ENCODE measurements at places on chromosomes 5 and 9. TPM values are rescaled to one million over a fixed set of nuclear protein-coding genes. Genes with fewer than 3 reads are reported as not detected.

Gene PCDHA6
- total RNA-seq = not detected

Gene AIF1L
- 0.31 TPM for total RNA-seq

Gene MEIKIN
- not detected for total RNA-seq

Gene SLC46A2
- not detected for total RNA-seq

Gene SLC31A1
- 10.2 TPM for total RNA-seq

Gene TAF11L7
- total RNA-seq = not detected

Gene SPINK7
- not detected for total RNA-seq

Gene LCN15
- not detected for total RNA-seq

Gene FBXW2
- total RNA-seq = 90.0 TPM

Gene PGM5
- not detected for total RNA-seq

Gene SCGB3A2
- total RNA-seq = not detected

GRCh38 chr5:137752905-137753690 is 1.1 kb downstream of the HNRNPA0 start:
- peaks cover 3% of the 10 kb centered on the region for H3K27me3 ChIP-seq
- DNase-seq = peak; percentile 59
- H3K4me3 ChIP-seq = peak overlapping the region; percentile 99
- peaks cover 39% of the 10 kb centered on the region for H3K36me3 ChIP-seq

- H3K4me1 ChIP-seq = peaks cover 23% of the 10 kb centered on the region
- peaks cover 7% of the 10 kb centered on the region for H3K36me3 ChIP-seq
- H3K27me3 ChIP-seq = no peaks in the 10 kb centered on the region
- no peak overlapping the region for H3K4me3 ChIP-seq
- no peak for DNase-seq
These were observed 43.0 kb downstream of the ARHGAP26 start for GRCh38 chr5:142813220-142813619.

- no peaks in the 10 kb centered on the region for H3K36me3 ChIP-seq
- DNase-seq = no peak
- no peaks in the 10 kb centered on the region for H3K4me1 ChIP-seq
- H3K27me3 ChIP-seq = no peaks in the 10 kb centered on the region
These were observed 109.8 kb downstream of the ACTL7B start for GRCh38 chr9:108746001-108746400.

- no peak for DNase-seq
- no peak overlapping the region for H3K27ac ChIP-seq
- H3K4me1 ChIP-seq = peaks cover 12% of the 10 kb centered on the region
- H3K4me3 ChIP-seq = no peak overlapping the region
These were observed 12.3 kb downstream of the PCBD2 start for GRCh38 chr5:134917070-134917815.

DNA sequence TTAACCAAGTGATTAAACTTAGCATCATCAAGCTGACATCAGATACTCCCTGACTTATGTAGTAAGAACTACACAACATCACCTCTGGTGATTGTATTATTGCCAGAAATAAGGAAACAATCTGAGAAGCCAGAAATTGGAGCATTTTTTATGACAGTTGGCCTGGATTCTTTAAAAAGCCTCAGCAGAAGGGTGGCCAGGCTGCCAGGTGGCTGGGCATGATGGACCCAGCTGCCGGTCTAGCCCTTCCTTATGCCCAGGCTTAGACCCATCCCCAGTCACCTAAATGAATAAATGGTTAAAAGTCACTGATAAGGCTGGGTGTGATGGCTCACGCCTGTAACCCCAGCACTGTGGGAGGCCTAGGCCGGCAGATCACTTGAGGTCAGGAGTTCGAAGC is 12.8 kb downstream of the OR1K1 start:
- H3K4me3 ChIP-seq = no peak overlapping the region
- H3K27ac ChIP-seq = no peak overlapping the region

DNA sequence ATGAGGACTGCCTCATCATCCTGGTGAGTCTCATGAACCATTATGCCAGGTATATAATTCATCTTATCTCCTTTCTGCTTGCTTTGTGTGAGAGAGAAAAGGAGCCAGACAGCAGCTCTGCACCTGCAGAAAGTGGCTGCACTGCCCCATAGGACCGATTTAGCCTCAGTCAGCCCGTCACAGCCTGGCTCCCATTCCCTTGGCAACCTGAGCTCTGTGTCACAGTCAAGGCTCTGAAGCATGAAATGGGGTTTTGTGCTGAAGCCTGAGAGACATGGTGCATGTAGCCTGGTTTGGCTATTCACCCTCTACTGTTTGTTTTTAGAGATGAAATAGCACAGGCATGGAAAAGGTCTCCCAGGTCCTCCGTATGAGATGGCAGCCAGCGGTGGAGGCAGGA is 198.3 kb downstream of the KCTD16 start:
- no peaks in the 10 kb centered on the region for H3K36me3 ChIP-seq
- no peaks in the 10 kb centered on the region for H3K4me1 ChIP-seq
- no peak for DNase-seq
- no peak overlapping the region for H3K4me3 ChIP-seq
- H3K27ac ChIP-seq = no peak overlapping the region

- peak overlapping the region; percentile 99 for H3K4me3 ChIP-seq
- DNase-seq = no peak
- no peaks in the 10 kb centered on the region for H3K27me3 ChIP-seq
- peak overlapping the region; percentile 96 for H3K27ac ChIP-seq
- peaks cover 51% of the 10 kb centered on the region for H3K36me3 ChIP-seq
These were observed 3.4 kb downstream of the ST8SIA4 start for GRCh38 chr5:100899675-100900074.

DNA sequence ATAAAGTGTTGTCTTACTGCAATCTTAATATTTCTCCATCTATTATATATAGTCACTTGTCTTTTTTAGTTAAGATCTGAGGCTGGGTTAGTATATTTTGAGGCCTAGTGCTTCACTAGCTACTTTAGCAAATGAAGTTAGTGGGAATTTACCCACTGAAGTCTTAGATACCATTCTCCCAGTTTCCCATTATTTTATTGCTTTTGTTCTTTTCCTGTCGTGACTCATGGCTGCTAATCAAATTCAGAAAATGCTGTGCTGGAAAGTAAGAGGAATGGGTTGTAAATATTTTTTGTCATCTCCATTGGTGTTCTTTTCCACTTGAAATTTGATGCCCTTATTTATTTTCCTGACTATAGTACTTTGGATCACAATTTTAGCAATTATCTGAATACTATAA is 14.2 kb downstream of the TCERG1 start:
- no peak for DNase-seq
- peaks cover 13% of the 10 kb centered on the region for H3K4me1 ChIP-seq
- no peak overlapping the region for H3K27ac ChIP-seq
- peaks cover 65% of the 10 kb centered on the region for H3K36me3 ChIP-seq
- no peaks in the 10 kb centered on the region for H3K27me3 ChIP-seq

DNA sequence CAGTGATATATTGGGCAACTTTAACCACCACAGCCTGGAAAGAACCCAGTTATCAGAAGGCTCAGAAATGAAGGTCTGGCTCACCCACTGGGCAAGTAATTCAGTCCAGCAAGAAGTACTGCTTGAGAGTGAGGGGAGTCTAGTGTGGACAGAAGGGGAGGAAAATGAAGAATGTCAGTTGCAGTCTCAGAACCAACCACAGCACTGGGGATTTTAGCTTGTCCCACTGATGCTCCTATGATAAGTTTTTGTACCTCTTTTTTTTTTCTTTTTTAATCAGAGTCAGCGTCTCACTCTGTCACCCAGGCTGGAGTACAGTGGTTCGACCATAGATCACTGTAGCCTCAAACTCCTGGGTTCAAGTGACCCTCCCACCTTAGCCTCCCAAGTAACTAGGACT is 9.4 kb upstream of the CD72 start:
- DNase-seq = no peak
- no peak overlapping the region for H3K4me3 ChIP-seq
- no peaks in the 10 kb centered on the region for H3K27me3 ChIP-seq
- no peak overlapping the region for H3K27ac ChIP-seq
- peaks cover 16% of the 10 kb centered on the region for H3K4me1 ChIP-seq

DNA sequence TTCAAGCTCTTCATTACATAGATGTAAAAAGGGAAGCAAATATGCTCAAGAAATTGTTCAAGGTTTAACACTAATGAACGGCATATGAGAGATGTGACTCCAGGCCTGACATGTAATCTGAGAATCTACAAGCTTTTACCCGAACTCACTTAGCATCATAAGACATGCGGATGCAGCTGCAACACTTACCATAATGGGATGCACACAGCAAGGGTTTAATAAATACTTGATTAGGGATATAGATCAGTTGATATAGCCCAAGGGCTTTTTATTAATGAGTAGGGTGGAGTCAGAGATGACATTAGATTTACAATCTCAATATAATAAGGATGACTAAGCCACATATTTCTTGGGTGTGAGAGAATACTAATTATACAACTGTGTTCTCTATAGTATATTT is 2215.5 kb downstream of the MAT2B start:
- H3K27me3 ChIP-seq = no peaks in the 10 kb centered on the region
- DNase-seq = no peak
- no peak overlapping the region for H3K27ac ChIP-seq
- no peak overlapping the region for H3K4me3 ChIP-seq
- H3K4me1 ChIP-seq = no peaks in the 10 kb centered on the region

GRCh38 chr5:37836235-37836591 is 3.6 kb downstream of the GDNF start:
- peaks cover 2% of the 10 kb centered on the region for H3K36me3 ChIP-seq
- H3K4me1 ChIP-seq = peaks cover 29% of the 10 kb centered on the region
- DNase-seq = no peak
- H3K27ac ChIP-seq = no peak overlapping the region
- peaks cover 80% of the 10 kb centered on the region for H3K27me3 ChIP-seq

- peaks cover 43% of the 10 kb centered on the region for H3K27me3 ChIP-seq
- H3K4me1 ChIP-seq = peaks cover 10% of the 10 kb centered on the region
- no peaks in the 10 kb centered on the region for H3K36me3 ChIP-seq
- H3K4me3 ChIP-seq = peak overlapping the region; percentile 57
- DNase-seq = peak; percentile 29
These were observed 142.6 kb downstream of the PBX3 start for GRCh38 chr9:125889476-125890419.

DNA sequence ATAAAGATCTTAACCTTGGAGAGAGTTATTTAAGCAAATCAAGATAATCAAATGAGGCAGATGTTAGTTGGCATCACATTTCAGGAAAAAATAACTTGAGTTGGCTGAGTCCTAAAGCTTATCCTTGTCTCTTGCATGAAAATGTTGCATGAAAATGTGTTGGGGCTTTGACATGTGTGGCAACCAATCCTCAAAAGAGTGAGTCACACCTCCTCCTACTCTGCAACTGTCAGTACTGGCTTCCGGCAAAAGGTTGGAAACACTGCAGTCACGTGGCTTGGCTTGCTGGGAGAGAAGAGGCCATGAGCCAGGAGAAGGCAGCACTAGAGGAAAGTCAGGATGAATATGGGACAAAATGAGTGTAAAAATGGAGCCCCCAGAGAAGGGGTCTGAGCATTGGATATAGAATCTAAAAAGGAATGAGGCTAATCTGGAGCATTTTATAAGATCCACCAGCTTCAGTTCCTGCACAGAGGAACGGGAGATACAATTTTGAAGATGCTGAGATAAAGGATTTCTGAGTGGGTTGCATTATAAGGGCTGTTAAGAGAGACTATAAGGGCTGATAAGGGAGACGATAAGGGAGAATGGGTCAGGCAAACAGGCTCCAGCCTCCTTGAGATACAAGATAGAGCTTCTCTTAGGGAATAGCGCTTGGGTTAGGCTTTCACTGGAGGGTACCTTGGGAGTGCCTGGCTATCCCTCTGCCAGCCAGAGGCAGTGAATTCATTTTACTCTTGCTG is 43.1 kb downstream of the SPATA31D1 start:
- H3K4me1 ChIP-seq = no peaks in the 10 kb centered on the region
- no peak overlapping the region for H3K4me3 ChIP-seq
- H3K27ac ChIP-seq = no peak overlapping the region
- no peak for DNase-seq
- no peaks in the 10 kb centered on the region for H3K36me3 ChIP-seq
- no peaks in the 10 kb centered on the region for H3K27me3 ChIP-seq

DNA sequence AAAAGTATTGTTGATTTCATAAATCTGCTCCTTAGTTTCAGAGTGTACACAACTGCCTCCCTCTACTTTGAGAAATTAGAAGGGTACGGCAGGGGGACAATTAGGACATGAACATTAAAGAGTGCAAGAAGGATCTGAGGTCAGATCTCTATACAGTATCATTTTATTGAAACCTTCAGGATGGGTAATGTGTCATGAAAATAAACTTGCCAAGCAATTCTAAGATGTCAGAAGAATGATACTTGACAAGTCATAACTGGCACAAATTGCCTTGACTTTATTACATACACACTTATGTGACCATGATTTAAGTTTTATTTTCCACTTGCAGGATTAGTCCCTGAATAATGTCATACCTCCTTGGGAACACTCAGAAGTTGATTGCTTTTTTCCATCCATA is 92.8 kb downstream of the PLPP1 start:
- DNase-seq = no peak
- H3K27me3 ChIP-seq = no peaks in the 10 kb centered on the region
- no peak overlapping the region for H3K27ac ChIP-seq
- H3K4me1 ChIP-seq = peaks cover 3% of the 10 kb centered on the region

- no peak overlapping the region for H3K4me3 ChIP-seq
- H3K4me1 ChIP-seq = no peaks in the 10 kb centered on the region
- DNase-seq = no peak
- no peaks in the 10 kb centered on the region for H3K36me3 ChIP-seq
These were observed 556.9 kb upstream of the NUDT12 start for GRCh38 chr5:104119529-104119928.

DNA sequence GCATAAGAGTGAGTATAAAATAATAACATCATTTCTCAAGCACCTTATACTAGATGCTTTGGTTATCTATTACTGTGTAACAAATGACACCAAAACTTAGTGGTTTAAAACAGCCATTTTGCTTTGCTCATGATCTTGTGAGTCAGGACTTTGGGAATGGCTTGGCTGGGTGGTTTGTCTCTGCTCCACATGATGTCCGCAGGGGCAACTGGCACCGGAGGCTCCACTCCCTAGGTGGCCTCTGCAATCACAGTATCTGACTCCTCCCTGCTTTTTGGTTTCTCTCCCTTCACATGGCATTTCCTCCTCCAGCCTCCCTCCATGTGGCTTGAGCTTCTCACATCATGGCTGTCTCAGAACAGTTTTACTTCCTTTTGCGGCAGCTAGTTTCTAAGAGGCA is 259.5 kb downstream of the GAS1 start:
- no peak overlapping the region for H3K27ac ChIP-seq
- no peaks in the 10 kb centered on the region for H3K4me1 ChIP-seq
- peaks cover 2% of the 10 kb centered on the region for H3K27me3 ChIP-seq
- H3K4me3 ChIP-seq = no peak overlapping the region
- H3K36me3 ChIP-seq = no peaks in the 10 kb centered on the region
- no peak for DNase-seq
